Activated CD4-positive, alpha-beta T cell treated with anti-CD3 and anti-CD28 coated beads for 4 hours (primary cell): ENCODE measurements at places on chromosomes 3 and 15.

GRCh38 chr3:169199283-169199682 lies 464.2 kb downstream of the MECOM start:
- DNase-seq: no peak

- DNase-seq: no peak
These were observed 70.1 kb downstream of the CASR start for GRCh38 chr3:122253581-122253980.

GRCh38 chr3:123533554-123534159 lies 51.2 kb downstream of the HACD2 start:
- no peak for DNase-seq

DNA sequence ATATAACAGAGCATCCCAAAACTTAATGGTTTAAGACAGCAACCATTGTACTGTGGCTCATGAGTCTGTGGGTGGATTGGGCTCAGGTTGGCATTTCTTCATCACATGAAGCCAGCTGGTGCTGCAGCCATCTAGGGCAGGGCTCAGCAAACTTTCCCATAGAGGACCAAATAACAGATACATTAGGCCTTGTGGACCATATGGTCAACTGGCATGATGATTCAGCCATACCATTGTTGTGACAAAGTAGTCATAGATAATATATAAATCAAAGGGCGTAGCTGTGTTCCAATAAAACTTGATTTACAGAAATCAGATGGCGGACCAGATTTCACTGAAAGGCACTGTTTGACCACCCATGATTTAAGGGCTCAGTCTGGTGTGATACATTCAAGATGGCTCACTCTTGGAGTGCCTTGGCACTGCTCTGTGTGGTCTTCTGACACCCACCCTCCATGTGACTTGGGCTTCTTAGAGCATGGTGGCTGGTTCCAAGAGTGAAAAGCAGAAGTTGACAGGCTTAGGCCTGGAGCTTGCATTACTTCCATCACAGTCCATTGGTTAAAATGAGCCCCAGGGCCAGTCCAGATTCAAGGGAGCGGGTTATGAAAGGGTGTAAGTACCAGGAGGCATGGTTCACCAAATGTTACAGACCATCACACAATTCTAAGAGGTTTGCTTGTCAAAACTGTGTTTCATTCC lies 40.8 kb upstream of the BHLHE40 start:
- DNase-seq: no peak

GRCh38 chr3:30467596-30468238 lies 138.7 kb upstream of the TGFBR2 start:
- no peak for DNase-seq

GRCh38 chr15:52066842-52067544 lies 45.6 kb downstream of the BCL2L10 start:
- DNase-seq: no peak

DNA sequence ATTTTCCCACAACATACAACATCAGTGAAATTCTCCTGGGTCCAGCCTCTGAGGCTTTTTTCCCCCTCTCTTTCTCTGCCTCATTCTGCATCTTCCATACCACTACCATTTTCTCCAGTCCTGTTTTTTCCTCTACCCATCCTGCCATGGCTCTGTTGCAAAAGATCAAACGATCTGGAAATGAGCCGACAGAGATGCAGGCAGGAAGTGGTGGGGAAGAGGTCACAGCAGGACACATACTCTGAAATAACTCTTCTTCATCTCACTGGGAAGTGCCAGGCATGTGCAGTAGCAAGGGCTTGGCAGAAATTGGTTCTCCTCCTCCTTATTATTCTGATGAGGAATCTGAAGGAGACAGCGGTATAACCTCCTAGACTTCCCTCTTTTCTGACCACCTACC lies 114.3 kb downstream of the CORO2B start:
- DNase-seq: no peak

DNA sequence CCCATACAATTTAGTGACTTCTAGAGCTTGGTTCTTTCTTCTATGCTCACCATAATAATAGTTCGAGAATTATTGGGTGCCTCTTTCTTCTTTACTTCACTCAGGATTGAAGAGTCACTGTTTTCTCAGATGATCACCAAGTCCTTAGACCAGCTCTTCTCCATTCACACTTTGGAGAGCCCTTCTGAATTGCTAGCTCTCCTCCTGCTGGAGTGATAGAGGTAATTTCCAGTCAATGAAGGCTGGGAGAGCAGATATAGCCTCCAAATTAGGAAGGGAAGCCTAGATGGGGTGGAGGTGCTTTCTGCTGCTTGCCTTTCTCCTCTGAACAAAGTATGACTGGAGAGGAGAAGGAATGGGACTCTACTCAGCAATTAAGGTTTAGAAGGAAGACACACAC lies 10.7 kb upstream of the BBX start:
- DNase-seq: no peak

- DNase-seq: no peak
These were observed 43.9 kb downstream of the UBE3A start for GRCh38 chr15:25394898-25395297.

DNA sequence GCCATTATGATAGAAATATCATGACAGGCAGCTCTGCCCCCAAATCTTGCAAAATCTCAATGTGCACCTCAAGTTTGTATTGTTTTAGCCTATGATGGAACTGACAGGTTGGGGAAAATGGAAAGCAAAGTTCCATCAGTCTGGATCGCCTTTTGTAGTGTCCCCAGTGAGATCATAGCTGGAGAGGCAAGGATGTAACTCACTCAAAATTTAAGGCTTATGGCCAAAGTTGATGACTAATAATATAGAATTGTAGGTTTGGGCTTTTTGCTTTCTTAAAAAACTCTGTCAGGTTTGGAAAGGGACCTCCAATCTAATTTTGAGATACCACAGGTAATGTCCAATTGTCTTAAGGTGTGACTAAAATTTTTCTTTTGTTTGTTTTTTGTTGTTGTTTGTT lies 1.4 kb upstream of the ACP3 start:
- DNase-seq: no peak

GRCh38 chr3:149243540-149243939 lies 21.9 kb upstream of the CP start:
- DNase-seq: no peak

GRCh38 chr3:50194903-50195500 lies 3.6 kb downstream of the GNAT1 start:
- peak; percentile 32 for DNase-seq

- DNase-seq: no peak
These were observed 288.7 kb downstream of the ZIC4 start for GRCh38 chr3:147117631-147118030.

DNA sequence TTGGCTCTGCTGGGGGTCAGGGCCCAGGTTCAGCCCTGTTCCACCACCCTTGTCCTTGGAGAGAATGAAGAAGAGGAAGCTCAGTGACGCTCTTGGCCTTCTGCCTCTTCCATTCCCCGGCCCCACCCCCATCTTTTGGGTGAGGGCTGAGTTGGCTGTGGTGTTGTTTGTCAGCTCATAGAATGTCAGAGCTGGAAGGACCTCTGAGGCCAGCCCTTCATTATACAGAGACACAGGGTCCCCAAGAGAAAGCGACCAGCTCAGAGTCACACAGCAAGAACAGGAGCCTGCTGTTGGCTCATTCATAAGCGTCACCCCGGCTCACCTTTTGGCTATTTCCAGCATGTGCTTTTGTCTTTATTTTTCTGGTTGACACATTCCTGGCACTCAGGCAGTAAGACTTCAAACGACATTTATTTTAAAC lies 68.2 kb downstream of the AAGAB start:
- DNase-seq: no peak

GRCh38 chr3:39029556-39029955 lies 22.2 kb downstream of the SCN11A start:
- DNase-seq: no peak

DNA sequence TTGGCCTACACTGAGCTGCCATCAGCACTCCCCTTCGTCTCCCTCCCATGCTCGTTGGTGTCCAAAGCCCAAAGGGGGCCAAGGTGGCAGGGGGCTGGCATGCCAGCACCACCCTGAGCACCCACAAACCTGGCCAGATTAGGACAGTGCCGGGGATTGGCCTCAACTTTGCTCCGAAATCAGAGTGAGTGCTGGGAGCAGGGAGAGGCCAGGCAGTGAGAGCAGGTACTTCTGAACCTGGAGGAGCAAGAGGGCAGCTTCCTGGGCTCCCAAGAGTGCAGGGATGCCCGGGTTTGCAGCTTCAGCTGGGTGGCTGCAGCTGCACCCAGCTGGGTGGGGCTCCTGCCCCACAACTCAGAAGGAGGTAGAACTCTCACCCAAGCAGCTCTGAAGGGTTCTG lies 563.0 kb downstream of the SI start:
- no peak for DNase-seq

GRCh38 chr15:72155635-72156616 lies 37.7 kb downstream of the SENP8 start:
- DNase-seq: peak; percentile 87

GRCh38 chr15:93072411-93073394 lies 16.3 kb downstream of the RGMA start:
- DNase-seq: no peak

DNA sequence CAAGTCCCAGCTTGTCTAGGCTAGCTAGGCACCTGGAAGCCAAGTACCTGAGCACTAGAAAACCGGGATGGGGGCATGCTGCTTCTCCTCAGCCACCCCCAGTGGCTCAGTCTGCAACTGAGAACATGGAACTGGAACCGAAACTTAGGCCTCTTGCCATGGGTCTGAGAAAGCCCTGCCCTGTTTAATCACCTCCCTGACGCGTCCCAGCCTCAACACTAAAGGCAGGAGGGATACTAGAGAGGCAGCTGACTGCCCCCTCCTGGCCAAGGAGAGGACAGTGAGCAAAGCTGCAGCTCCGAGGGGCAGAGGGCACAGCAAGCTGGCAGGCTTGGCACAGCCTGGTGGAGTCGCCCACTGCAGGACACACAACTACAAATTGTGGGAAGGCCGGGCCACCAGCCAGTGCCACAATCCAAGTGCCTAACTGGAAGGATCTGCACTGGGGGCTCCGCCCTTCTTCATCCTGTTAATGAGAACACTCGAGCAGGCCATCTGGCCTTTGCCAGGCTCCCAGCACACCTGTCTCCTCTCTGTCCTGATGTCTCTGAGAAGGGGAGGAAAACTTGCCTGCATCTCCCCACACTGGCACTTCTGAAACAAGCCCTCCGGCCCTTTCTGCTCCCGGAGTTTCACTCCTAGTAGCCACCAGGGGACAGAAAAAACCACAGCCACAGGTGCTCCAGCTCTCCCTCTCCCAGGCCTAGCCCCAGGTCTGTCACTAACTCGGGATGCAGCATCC lies 53.7 kb downstream of the BDH1 start:
- DNase-seq: no peak

GRCh38 chr15:61830536-61831330 lies 229.5 kb downstream of the VPS13C start:
- no peak for DNase-seq

GRCh38 chr3:172514678-172515077 lies 8.6 kb downstream of the TNFSF10 start:
- DNase-seq: no peak

- DNase-seq: peak; percentile 94
These were observed at the start of gene BAHD1 for GRCh38 chr15:40440743-40441564. BAHD1 (plus strand) TSS chr15:40440953; CDS start chr15:40458465, 17,512 bp downstream.

DNA sequence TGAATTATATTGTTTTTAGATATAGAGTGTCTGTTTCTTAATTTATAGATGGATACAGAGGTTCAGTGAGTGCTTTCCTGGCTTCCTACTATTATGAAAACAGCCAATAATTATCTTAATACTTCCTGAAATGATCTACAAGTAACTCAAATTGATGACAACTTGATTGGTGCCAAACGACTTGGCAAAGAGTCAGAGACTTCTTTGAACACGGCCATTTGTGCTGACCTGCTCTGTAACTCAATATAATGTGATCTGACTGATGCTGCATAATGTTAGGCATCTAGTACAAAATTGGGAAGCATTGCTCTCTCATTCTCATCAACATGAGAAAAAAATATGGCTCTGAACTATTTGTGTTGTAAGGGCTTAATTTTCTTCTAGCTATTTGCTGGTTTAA lies 193.9 kb downstream of the DIPK2A start:
- DNase-seq: no peak
